ENCODE measurements at places on chromosomes 7 and 10.

GRCh38 chr10:64365663-64366062 is 844.5 kb downstream of the REEP3 start:
- DNase-seq: no peak

DNA sequence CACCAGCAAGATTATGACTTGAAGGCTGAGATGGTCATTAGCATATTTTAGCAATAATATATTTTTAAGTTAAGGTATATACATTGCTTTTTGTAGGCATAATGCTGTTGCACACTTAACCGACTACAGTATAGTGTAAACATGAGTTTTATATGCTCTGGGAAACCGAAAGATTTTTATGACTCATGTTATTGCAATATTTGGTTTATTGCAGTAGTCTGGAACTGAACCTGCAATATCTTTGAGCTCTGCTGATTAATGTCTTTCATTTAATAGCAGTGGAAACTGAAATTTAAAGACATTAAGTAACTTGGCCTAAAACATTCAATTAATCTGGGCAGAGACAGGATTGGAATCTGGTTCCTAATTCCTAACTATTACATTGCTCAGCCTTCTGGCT is 266.7 kb upstream of the PLXDC2 start:
- no peak for DNase-seq

DNA sequence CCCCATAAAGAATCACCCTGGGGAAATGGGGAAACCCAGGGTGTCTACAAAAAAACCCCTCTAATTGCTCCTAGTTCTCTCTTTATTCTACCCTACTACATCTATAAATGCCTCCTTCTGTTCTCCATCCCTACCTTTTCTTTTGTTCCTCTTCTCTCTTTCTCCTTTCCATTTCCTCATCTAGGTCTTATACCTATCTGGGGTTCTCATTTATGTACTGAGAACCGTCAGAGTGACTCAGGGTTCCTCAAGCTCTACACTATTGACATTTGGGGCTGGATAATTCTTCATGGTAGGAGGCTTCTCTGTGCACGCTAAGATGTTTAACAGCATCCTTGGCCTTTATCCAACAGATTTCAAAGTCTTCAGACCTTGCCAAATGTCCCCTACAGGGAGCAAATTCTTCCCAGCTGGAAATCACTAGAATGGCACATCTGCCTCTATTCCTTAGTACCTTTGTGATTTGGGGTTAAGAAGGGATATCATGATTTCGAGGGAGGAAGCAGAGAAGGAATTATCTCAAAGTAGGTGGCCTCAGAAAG is 137.4 kb upstream of the PTN start:
- no peak for DNase-seq

DNA sequence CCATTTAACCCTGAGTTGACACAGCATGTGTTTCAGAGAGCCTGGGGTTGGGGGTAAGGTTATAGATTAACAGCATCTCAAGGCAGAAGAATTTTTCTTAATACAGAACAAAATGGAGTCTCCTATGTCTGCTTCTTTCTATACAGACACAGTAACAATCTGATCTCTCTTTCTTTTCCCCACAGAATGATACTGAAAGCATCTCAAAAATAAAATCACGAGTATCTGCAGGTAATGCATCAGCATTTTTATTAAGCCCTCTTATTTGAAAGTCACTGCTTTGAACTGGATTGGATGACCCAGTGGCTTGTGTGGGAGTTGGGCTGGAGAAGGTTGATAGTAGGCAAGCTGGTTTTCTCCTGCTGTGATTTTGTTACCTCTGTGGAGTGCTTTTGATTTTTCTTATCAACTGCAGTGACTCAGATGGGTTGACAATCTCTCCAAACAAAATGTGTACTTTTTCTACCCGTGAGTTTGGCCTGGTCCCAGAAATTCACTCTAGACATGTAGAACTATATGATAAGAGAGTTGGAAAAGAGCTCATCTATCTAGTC is 253.5 kb upstream of the PRKCQ start:
- no peak for DNase-seq

- DNase-seq: peak; percentile 16
These were observed 100.9 kb downstream of the XRCC2 start for GRCh38 chr7:152574892-152575548.

GRCh38 chr7:124679586-124680225 is 85.9 kb downstream of the GPR37 start:
- DNase-seq: no peak

DNA sequence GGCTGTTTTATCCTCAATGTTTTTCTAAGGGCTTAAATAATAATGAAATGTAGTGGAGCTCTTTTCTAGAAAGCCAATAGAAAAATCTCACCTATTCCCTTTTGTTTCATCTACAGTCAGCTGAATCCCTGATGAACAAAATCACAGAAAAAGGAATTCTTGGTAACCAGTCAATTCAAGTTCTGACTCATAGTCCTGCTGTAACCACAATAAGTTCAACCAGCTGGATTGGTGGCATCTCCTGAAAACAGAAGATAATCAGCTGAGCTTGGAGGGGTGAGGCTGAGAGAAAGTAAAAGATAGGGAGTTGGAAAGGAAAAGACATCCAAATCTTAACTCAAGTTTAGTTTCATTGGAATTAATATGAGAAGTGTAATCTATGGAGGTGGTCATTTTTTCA is 772.1 kb downstream of the CCSER2 start:
- no peak for DNase-seq

GRCh38 chr7:155756322-155756721 is 55.9 kb downstream of the SHH start:
- no peak for DNase-seq

- DNase-seq: no peak
These were observed 127.6 kb downstream of the DLG5 start for GRCh38 chr10:77798940-77799339.

DNA sequence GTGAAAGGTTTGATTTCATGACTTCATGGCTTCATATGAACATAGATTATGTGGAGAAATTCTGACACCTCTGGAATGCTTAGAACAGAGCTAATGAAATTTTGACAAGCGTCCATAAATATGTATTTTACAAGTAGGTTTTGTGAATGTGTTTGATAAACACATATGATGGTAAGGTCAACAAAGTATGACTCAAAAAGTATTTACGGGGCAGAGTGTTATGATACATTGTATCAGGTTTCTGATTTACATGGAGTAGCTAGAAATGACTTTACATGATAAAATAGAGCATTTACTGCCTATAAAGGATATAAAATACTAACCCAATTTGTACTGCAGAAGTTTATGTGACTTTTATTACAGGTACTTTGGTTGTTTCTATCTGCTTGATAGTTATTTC is 206.3 kb downstream of the MDFIC start:
- no peak for DNase-seq

GRCh38 chr10:69327463-69328379 is 49.4 kb downstream of the HK1 start:
- no peak for DNase-seq

- no peak for DNase-seq
These were observed 97.0 kb downstream of the CTTNBP2 start for GRCh38 chr7:117776224-117776623.

DNA sequence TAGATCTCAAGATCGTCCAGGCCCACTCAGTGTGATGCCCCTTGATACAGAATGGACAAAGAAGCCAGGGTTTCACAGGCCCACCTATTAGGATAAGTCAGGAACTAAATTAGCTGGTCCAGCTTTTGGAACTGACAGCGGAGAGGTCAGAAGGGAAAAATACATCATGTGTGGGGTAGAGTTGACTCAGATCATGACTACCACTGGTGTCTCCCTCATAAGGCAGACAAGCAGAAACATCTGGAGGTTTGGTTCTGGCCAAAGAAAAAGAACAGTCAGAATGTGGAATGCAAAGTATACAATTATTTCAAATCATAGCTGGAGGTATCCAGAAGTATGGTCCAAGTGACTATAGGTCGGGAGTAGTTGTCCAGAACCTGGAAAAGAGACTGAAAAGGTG is 621.1 kb upstream of the CELF2 start:
- DNase-seq: no peak

DNA sequence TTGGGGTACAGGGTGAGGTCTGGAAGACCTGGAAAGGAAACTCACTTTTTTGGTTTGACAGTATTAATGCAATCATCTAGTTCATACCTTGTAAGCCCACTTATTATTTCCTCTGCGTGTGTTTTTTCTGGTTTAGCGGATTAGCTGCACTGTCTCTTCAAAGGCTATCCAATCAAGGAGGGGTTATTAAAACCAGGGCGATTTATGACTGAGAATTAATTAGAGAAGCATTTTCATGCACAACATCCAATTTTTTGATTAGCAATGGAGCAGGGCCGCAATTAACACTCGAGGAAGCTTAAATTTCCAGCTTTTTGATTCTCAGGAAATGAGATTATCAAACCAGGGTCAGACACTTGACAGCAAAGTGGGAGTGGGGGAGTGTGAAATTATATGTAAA is 248.9 kb downstream of the EXOC4 start:
- no peak for DNase-seq

GRCh38 chr7:70408477-70408876 is 723.5 kb upstream of the GALNT17 start:
- DNase-seq: no peak

DNA sequence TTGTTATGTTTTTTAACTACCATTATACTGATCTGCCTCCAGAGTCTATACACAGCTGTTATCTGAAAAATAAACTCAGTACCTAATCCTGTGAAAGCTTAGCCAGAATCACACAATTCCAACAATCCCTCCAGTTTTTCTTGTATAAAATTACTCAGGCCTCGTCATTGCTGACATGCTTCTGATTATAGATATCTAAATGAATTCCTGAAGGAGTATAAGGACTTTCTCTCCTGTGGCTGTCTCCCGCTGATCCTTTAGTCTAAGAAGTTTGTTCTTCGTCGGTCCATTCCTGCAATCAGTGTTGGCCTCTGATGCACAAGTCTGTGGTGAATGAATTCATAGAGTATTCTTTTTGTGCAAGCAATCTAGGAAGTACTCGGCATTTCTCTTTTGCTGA is 288.9 kb upstream of the SEMA3C start:
- DNase-seq: no peak

DNA sequence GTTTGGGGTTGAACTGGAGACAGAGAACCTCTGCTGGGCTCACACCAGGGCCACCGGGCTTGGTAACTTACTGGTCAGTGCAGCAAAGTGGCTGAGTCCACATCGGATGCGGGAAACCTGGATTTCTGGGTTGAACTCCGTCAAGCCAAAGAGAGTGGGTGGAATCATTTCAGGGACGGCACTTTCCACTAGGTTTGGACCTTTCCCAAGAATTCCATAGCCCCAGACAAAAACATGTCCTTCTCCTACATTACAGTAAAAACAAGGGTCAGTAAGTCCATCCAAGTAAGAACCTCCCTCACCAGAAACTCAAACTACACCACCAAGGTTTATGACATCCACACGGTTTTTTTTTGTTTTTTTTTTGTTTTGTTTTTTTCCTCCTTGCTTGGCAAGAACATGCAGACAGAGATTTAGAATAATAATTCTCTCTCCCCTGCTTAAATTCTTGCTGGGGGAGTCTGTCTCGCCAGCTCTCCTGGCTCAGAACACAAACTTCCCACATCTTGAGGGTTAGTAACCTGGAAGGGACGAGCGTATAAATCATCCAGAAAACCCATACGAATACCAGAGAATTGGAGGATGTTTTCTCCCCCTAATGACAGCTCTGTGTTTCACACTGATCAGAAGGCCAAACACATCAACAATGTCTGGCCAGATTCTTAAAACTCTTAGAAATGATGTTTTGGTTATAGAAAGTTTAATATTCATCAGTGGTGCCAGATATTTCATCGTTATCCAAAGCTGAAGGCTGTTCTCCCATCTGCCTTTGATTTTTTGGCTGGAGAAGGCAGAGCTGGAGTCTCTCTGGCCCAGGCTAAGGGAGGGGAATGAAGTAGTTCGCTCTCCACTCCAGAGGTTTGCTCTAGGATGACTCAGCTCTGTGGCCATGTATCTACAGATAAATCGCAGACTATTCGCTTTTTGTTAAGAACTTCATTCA is 17.5 kb downstream of the RCC1L start:
- no peak for DNase-seq

- DNase-seq: no peak
These were observed 140.6 kb downstream of the KCNMA1 start for GRCh38 chr10:77496941-77497420.

GRCh38 chr10:89502549-89502948 is 32.8 kb downstream of the SLC16A12 start:
- DNase-seq: no peak

DNA sequence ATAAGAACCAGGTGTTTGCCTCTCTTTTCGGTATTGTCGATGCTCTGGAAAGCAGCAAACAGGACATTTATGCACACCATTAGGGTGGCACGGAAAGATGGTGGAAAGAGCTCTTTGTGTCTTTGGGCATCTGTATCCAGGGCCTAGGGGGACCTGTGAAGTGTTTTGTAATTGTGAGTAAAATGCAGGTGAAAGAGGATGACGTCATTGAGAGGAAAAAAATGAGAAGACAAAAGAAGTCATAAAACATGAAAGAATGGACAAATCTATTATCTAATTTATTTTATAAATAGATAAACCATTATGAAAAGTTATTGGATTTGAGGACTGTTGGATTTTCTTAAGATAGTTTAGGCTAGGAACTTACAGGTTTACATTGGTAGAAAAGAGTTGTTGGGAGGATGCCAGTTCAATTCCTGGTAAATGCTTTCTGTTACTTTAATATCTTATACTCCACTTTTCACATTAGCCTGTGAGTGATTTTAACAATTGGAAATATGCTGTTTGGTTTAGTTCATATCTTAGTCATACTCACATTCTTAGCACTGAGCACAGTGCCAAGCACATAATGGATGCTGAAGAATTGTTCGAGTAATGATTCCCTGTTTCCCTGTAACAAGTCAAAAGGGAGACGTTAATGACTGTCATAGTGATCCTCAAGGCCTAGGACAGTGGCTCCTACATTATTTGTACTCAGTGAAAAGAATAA is 62.6 kb downstream of the EXOC4 start:
- DNase-seq: no peak

DNA sequence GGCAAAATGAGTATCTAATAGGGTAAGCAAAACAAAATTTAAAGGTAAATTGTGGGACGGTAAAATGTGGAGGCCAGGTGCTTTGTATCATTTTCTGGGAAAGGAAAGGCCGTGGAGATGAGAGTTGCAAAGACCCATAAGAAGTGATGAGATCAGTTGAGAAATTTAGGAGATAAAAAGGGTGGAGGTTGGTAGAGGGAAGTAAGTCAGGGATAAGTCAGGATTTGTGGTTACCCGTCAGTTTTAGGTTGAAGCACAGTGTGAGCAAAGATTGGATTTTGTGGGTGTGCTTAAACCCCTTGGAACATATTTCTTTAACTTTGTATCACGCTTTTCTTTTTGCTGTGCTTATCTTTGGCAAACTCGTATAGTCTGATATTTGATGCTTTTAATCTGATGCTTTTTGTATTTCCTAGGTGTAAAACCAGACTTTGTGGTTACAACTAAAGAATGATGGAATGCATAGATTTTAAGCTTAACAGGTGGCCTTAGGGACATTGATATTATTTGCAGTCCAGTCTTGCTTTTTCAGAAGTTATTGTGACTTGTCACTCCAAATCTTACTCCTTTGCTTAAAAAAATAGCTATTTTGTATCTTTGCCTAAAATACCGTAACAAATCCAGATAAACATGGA is 1.2 kb downstream of the BTRC start:
- DNase-seq: no peak

DNA sequence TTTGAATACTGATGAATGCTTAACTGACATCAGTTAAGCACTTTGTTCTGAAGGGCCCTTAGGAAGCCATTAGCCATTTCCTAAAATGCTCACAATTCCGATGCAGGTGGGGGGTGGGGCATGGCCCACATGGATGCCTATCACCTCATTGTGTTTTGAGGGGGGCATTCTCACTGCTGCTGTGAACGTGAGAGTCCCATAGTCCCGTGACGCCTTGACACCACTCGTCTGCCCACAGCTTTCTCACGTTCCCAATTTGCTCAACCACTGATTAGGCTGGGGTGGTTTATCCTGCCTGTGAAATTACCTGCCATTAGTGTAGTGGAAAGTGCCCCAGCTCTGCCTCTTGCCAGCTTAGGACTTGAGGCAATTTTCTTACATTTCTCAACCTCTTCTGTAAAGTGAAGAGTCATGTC is 31.9 kb downstream of the DUSP5 start:
- no peak for DNase-seq
